ENCODE measurements at places on chromosomes 3 and 15.

DNA sequence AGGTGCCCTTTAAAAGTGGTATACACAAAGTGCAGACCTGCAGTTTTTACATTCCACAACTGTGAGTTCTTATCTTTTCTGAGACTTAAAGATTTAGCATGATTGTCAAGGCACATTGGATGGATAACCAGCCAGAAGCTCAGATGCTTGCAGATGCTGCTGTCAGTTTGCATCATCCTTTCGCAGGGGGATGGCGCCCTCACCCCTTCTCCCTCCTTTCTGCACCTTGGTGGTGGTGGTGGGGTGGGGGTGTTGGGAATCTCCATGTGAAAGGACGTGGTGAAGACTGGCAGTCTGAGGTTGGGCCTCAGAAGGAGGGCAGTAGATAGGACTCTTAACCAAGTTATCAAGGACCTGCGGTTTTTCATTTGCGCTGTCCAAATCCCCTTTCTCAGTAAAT is 309.6 kb upstream of the SEMA6D start:
- DNase-seq: no peak

GRCh38 chr15:43492673-43493601 is at the start of gene TP53BP1:
Gene TP53BP1 (minus strand): TSS chr15:43493156. CDS start chr15:43493043, 113 bp downstream.
- peak; percentile 88 for DNase-seq

GRCh38 chr3:147400111-147400510 is 6.2 kb downstream of the ZIC4 start:
- no peak for DNase-seq

DNA sequence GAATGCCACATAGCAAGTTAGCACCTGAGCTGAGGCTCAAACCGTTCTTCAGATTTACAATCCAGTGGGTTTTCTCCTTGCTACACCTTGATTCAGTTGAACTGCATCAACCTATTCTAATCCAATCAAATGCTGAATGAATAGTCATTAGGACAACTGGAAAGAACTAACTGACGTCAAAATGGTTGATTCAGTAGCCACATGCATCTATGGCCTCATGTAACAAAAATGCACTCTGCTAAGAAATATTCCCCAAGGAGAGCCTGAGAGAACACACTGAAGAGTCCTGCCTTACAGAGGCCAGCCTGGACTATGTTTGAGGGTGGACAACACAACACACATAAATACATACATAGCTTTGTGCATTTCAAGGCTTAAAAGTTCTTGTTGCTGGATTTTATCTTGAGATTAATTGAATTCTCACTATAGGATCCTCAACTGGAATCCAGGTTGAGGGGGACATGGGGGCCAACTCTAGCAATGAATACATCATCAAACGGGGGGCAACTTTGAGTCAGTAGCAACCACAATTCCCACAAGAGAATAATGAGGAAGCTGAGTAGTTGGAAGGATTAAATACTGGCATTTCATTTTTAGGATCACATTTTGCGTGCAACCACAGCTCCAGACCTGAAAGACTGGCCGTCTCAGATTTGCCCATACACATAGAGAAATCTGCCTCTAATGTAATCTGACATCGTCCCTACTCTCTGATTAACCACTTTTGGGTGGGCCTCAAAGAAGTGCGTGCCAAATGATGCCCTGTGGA is 280.2 kb upstream of the ICE2 start:
- no peak for DNase-seq

DNA sequence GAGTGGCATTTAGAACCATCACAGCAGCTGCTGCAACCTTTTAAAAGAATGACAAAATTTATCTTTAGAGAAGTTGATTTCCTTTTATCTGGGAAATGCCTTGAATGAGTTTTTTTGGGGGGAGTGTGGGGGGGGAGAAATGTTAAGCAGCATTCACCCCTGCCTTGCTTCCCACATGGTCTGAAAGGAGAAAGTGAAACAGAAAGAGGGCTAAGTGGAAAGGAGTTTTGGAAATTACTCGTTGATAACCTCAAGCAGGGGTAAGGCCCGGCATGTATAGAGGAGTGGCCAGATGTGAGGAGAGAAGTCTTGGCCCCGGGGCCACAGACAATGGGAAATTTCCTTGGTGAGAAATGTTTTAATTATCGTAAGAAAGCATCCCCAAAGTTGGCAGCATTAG is 23.5 kb downstream of the B3GALNT1 start:
- DNase-seq: no peak

GRCh38 chr3:194087995-194088855 is 47.7 kb upstream of the HES1 start:
- DNase-seq: no peak

DNA sequence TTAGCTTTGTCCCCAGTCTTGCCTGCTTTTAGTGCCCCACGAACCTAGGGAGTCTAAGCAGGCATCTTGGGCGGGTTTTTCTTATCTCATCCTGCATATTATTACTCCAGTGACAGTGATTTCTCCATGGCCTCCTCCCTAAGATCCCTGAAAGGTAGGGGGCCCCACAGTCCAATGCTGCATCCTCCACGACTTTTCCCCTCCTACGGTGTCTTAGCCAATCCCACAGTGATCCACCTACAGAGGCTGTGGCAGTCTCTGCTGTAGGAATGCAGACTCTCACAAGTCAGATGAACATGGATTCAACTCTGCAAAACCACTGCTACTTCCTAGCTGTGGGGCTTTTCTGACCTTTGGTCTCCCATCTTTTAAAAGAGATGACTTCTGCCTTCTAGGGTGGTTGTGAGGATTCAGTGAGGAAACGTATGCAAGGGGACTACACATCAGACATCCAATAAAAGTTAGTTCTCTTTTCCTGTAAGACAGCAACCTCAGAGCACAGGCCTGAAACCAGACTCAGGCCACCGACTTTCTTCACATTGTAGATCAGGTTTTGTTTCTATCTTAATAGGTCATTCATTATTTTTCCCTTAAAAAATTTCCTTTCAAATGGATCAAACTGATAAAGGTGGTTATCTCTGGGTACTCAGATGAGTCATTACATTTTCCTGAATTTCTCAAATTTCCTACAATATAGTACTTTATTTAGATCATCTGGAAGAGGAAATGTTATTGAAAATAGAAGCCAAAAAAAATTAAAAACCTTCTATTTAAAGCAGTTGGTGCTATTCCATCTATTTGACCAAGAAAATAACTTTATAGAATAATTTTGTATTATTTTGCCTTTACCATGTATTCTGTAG is 23.2 kb downstream of the ILDR1 start:
- no peak for DNase-seq

DNA sequence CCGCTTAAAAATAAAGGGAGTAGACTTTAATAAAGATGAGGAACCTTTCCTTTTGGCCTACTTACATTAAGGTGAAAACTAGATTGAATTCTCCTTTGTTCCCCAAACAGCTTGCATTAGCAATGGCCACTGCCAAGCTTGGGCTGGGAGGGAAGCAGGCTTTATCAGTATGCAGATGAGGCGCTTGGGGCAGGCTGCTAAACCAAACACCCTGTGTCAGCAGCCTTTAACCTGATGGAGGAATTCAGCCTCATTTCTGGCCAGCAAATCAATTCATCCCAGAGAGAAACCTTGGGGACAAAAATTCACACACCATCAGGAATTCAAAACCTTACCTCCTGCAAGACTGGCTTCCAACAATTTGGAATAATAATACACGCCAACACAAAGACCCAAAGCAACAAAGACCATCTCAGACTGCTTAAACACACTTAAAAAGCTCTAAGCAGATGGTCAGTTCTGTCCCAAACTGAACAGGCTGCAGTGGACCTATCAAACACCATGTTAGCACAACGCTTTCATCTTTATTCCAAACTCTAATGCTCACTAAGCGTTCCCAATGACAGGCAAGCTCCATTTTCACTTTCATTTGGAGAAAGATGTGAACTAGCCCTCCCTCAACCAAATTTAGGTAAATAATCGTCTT is 255.1 kb upstream of the CMC1 start:
- no peak for DNase-seq

DNA sequence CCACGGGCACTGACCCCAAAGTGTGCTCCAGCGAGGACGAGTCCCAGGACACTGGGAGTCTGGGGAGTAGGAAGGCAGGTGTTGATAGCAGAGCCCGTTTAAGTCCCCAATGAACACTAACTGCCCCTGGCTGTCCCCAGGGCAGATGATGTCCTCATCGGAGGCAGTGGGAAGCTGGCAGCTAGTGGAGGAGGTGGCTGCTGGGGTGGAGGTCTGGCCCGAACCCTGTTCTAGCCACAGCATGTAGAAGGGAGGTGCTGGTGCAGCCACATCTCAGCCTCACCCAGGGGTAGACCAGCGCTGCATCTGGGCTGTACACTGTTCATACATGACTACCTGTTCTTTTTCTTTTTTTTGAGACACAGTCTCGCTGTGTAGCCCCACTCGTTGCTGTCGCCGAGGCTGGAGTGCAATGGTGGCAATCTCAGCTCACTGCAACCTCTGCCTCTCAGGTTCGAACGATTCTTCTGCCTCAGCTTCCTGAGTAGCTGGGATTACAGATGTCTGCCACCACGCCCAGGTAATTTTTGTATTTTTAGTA is 51.8 kb downstream of the KLF13 start:
- DNase-seq: no peak

DNA sequence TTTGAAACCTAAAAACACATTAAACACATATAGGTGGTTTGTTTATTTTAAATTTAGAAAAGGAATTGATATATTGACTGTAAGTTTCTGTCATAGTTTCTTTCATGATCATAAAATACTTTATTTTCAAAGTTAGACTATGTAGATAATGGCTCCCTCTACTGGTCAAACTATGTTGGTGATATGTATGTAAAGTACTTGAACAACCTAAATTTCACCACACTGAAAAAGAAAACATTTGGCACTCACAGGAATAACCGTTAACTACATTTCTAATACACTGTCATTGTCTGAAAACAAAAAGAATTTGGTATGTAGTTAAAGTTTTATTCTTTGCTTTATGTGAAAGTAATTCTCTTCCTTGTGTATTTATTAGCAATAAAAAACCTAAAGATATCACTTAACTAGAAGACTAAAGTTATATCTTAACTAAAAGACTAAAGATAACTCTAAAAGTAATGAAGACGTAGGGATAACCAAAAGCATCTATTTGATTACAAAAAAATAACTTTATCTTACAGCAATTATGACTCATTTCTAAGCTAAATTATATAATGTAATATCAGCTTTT is 427.5 kb downstream of the VGLL3 start:
- DNase-seq: no peak
